ENCODE measurements at places on chromosomes 13 and 19.

GRCh38 chr19:58304748-58305064 lies 471 bp upstream of the ERVK3-1 start:
- DNase-seq: no peak

DNA sequence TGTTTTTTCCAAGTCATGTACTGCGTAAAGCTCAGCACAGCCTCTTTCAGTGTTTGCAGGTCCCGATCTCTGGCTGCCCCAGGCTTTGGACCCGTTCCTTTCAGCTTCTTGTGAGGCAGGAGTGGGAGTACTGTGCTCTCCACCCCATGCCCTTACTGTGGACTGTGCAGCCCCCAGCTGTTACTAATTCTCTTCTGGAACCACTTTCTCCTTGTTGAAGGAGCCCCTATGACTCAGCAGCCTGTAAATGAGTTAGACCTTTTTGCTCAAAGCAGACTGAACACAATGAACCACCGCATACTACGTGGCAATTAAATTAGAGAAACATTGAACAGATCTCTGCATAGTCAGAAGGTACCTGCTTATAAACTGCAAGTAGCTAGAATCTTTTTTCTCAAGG lies 39.0 kb downstream of the SERTM1 start:
- DNase-seq: no peak

DNA sequence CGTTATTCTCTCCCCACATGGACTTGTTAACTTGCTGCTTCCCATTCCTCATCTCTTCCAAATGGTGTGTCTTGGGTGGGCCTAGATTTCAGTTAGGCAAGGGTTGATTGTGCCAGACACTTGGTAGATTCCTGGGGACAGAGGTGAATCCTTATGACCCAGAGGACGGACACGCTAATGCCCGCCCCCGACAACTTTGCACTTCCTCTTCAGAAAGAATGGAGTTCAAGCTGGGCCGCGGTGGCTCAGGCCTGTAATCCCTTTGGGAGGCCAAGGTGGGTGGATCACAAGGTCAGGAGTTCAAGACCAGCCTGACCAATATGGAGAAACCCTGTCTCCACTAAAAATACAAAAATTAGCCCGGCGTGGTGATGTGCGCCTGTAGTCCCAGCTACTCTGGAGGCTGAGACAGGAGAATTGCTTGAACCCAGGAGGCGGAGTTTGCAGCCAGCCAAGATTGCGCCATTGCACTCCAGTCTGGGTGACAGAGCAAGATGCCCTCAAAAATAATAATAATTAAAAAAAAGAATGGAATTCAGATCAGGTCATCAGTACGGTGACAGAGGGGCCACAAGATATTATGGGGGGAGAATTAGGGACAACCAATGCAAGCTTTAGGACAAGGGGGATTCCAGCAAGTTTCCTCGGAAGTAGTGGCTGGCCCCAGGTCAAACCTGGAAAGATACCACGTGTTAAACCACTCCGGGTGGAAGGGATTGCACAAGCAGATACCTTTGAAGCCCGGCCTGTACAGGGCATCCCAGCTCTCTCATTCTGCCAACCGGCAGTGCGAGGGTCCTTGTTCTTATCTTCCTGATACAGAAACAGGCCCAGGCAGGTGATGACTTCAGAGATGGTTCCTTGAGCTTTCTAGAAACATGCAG lies 2.7 kb downstream of the MYO9B start:
- DNase-seq: no peak

DNA sequence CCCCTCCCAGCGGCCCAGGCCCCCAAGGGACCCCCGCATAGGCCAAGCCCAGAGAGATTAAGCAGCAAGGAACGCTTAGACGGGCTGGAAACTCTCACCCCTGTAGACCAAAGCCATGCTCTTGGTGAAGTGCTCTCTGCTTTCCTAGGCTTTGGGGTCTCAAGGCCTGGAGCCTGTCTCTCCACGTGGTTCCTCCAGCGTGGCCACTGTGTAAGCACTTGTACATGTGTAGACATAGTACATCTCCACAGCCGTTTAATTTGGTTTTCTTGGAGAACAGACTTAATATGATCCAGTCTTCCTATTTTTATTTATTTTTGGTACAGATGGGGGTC lies 1.1 kb downstream of the NUDT19 start:
- DNase-seq: no peak

GRCh38 chr13:36360903-36361302 lies 14.7 kb upstream of the SPART start:
- no peak for DNase-seq

- no peak for DNase-seq
Measured at GRCh38 chr13:50636007-50636704, 207.3 kb downstream of the DLEU7 start.

DNA sequence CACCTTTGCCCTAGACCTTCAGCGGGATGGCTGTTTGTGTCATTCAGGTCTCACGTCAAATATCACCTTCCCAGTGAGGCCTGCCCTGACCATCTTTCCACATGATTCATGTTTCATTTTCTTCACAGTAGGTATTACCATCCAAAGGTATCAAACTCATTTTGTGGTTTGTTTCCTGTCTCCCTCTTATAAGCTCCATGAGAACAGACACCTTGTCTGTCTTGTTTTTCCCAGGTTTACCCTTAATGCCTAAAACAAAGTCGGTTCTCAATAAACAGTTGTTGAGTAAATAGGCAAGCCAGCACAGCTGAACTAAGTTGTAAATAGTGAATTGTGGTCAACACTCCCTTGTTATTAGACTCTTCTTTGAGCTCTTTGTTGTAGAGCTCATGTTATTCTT lies 122.6 kb upstream of the GJB6 start:
- DNase-seq: no peak

- DNase-seq: no peak
Measured at GRCh38 chr13:75016225-75016624, 465.7 kb downstream of the TBC1D4 start.

DNA sequence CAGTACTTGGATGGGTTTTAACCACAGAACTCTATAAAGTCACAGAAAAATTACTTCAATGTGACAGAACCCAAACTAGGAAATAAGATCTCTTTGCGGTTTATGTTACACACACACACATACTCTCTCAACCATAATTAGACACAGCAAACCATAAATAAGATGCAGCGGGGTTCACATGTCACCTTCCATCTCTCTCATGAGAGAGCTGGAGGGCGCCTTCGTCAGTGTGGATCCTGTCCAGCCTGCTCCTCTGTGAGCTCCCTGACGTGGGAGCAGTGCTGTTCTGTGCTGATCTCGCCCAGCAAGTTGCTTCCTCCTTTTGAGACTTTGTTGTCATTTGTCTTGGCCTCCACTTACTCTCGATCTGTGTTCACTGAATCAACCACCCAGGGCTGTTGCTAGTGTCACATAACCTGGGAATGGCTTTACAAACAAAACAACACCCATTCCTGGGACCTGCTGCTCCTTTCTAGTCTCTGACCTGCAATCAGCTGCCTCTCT lies 204.9 kb upstream of the KL start:
- no peak for DNase-seq

- no peak for DNase-seq
Measured at GRCh38 chr13:66994097-66994496, 236.0 kb downstream of the PCDH9 start.

DNA sequence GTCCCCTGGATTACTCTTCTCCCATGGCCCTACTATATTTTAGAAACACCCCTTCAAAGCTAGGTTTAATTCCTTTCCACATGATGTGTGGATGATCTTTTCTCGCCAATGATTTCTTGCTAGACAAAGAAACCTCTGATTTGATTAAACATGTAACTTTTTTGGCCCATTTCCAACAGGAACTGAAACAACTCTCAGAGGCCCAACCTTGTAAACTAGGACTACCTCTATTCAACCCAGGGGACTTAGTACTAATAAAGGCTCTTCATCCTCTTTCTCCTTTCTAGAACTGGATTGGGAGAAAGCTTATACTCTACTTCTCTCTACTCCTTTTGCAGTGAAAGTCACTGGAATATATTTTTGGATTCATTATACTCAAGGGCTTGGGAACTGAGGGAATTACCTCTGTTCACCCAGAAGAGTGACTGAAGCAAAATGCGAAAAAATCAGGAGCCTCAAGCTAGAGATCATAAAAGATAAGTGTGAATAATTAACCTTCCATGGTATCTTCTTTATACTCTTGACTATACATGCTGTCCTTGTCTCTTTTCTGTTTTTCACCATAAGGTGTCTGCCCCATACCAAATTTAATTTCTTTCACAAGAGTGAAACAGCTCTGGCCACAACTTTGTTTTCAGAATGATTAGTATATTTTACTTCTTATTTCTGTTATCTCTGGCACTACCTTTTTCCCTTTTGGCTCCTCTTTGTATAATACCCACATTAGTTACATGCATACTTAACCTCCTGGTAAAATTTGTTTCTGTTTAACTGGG lies 977.6 kb downstream of the SLITRK5 start:
- DNase-seq: no peak

DNA sequence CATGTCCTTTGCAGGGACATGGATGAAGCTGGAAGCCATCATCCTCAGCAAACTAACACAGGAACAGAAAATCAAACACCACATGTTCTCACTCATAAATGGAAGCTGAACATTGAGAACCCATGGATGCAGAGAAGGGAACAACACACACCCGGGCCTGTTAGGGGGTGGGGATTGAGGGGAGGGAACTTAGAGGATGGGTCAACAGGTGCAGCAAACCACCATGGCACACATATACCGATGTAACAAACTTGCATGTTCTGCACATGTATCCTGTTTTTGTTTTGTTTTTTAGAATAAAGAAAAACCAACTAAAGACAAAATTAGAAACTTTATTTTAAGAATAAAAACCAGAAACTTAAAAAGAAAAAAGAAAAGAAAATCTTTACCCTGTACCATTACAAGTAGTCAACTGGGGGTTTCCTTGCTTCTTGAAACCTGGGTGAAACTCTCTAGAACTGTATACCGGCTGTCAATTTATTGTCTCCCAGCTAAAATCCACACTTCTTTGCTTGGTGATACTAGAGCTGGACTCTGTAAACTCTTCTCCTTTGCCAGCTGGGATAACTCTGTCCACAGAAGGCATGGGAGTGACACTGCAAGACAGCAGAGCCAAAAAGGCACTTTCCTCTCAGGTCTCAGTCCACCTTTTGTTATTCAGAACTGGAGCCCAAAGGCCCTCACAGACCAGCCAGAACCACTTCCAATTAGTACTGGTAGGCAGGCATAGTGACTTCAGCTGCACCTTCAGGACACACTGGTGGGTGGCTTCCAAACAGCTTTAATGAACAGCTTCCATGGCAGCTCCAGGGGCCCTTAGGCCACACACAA lies 9.0 kb downstream of the MICU2 start:
- no peak for DNase-seq

DNA sequence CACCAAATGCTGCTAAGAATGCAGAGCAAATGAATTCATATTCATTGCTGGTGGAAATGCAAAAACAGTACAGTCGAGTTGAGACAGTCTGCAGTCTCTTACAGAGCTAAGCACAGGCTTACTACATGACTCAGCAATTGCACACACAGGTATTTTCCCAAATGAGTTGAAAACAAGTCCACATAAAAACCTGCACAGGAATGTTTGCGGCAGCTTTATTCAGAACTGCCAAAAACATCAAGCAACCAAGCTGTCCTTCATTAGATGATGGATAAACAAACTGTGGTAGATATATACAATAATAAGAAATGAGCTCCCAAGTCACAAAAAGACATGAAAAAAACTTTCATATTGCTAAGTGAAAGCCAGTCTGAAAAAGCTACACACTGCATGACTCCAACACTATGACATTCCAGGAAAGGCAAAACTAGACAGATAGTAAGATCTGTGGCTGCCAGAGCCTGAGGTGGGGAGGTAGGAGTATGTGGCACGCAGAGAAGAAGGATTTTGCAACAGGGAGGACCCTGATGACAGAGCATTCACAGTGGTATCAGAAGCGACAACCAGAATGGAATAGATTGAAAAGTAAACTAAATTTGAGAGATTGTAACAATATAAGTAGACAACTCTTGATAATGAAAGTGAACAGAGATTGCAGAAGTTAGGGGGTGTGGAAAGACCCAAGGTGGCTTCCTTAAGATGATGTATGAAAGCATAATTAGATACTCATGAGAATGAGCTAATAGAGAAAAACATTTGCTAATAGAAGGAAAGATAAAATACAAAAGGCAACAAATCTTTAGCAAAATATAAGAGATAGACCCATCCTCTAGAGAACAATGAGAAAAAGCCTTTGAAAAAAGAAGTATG lies 52.7 kb downstream of the TSC22D1 start:
- DNase-seq: no peak

- DNase-seq: no peak
Measured at GRCh38 chr19:15126131-15126910, 19.1 kb downstream of the SYDE1 start.

- DNase-seq: no peak
Measured at GRCh38 chr13:86135856-86136255, 336.6 kb upstream of the SLITRK6 start.

- DNase-seq: no peak
Measured at GRCh38 chr13:82698383-82698782, 1183.9 kb downstream of the SLITRK1 start.

- no peak for DNase-seq
Measured at GRCh38 chr13:49374585-49375290, 69.1 kb downstream of the CAB39L start.

DNA sequence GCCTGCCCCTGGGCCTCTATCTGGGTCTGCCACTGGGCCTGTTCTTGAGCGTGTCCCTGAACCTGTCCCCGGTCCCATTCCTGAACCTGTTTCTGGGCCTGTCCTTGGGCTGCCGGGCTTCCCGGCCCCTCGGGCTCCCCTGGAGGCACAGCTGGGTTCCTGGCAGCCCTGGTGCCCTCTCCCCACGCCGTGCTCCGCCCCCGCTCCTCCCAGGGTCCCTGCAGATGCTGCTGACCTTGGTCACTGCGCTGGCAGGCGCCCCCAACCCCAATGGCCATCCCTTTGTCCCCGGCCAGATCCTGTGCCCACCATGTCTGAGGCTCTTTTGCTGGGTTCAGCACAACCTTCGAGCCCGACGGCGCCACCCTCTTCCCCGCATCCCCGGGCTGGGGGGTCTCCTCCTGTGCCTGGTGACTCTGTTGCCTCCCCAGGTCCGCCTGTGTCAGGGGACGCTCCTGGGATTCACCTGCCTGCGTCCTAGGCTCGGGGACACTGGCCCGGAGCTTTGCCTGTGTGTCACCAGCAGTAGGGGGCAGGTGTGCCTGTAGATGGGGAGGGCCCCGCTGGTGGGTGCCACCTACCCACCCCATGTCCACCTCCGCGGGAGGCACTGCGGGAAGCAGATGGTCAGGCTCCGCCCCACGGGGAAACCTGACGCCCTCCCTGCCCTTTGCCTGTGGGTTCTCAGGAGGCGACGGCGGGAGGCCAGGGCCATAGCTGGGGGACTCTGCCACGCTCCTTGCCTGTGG lies 41.0 kb upstream of the GRTP1 start:
- no peak for DNase-seq

DNA sequence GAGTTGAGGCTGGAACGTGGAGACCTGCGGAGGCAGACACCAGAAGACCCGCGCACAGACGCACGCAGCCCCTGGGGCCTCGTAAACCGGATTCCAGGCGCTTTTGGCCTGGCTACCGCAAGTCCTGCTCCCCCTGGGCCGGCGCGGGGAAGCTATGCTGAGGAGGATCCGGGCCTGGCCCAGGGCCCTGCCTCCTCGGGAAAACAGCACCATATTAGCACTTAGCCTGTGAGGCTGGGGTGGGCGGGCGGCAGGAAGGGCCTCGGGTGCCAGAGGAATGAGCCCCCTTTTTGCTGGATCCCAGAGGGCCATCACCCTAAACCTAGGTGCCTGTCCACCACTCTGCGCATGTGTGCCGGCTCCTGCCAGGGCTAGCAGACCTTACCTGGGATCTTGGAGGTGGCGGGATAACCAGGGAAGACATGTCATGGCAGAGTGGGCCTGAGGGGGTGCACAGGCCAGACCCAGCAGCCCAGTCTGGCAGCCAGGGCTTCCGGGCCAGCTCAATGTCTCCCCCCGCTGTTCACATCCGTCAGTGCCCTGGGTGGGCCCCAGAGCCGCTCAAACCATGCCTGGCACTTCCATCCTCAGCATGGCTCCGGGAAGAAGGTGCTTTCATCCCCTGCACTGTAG lies 7.3 kb downstream of the ELOF1 start:
- no peak for DNase-seq
